ENCODE measurements at places on chromosomes 13 and 19. TPM values are rescaled to one million over a fixed set of nuclear protein-coding genes. Genes with fewer than 3 reads are reported as not detected.

Gene SOX1
- total RNA-seq = not detected

Gene ZNF563
- total RNA-seq = 8.2 TPM

Gene ETFB
- 156 TPM for total RNA-seq

Gene IL11
- total RNA-seq = 5.4 TPM

Gene PNPLA6
- total RNA-seq = 102 TPM

Gene TEX26
- total RNA-seq = not detected

Gene SYNE4
- total RNA-seq = 3.3 TPM

Gene CTXN1
- total RNA-seq = 0.63 TPM

Gene CRX
- not detected for total RNA-seq

Gene CYP4F2
- 0.19 TPM for total RNA-seq

Gene CYP4F3
- 0.30 TPM for total RNA-seq

Gene CNFN
- total RNA-seq = 2.1 TPM

Gene PRODH2
- not detected for total RNA-seq

Gene LYPD5
- total RNA-seq = 0.21 TPM
